ENCODE measurements at places on chromosomes 13 and 19.

DNA sequence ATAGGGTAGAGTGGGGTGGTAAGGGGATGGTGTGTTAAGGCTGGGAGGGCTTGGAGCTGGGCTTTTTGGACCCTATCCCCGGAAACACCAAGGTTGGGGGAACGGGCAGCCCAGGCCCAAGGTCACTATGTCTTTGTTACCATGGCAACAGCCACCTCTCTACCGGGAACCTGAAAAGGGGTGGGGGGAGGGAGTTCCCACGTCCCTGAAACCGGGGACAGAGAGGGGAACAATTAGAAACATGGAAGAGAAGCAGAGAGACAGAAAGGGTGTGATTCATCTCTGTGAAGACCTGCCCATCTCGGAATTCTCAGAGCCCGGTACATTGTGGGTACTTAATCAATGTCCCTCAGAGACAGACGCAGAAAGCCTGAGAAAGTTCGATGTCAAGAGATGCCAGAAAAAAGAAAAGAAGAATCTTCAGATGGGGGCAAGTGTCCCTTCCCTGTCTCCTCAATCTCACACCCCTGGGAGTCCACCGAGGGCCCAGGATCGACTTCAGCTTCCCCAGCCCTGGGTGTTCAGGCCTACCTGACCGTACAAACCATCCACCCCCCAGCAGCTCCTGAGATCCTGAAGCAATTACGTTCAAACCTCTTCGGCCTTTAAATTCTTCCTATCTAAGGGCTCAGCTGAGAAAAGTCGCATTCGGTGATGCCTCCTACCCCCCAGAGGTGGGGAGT, 6.8 kb upstream of the LRFN1 start:
- no peak for DNase-seq

DNA sequence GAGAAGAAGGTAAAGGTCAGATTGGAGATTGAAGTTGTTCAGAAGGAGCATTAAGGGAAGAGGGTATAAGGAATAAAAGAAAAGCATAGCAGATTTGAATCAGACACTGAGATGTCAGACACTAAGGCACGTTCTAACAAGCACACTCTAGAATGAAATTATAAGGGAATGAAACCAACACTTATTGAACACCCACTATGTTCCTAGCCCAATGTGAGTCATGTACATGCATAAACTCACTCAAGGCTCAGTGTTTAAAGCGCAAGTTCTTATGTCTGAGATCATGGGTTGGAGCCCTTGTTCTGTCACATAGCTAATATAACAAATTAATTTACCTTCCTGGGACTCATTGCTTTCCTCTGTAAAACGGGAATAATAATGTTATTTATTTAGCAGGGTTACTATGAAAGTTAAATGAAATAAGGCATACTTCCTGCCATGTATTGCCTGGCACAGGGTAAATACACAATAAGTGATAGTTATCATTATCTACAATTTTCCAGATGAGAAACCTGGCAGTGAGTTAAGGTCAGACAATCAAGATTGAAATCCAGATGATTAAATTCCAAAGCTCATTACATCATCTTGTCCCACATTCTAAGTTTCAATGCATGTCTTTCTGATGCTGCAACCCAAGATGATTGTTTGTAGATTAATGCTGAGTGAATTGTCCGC, 68.3 kb upstream of the DACH1 start:
- no peak for DNase-seq

GRCh38 chr13:51262501-51263211, 40.5 kb downstream of the FAM124A start:
- DNase-seq: no peak

DNA sequence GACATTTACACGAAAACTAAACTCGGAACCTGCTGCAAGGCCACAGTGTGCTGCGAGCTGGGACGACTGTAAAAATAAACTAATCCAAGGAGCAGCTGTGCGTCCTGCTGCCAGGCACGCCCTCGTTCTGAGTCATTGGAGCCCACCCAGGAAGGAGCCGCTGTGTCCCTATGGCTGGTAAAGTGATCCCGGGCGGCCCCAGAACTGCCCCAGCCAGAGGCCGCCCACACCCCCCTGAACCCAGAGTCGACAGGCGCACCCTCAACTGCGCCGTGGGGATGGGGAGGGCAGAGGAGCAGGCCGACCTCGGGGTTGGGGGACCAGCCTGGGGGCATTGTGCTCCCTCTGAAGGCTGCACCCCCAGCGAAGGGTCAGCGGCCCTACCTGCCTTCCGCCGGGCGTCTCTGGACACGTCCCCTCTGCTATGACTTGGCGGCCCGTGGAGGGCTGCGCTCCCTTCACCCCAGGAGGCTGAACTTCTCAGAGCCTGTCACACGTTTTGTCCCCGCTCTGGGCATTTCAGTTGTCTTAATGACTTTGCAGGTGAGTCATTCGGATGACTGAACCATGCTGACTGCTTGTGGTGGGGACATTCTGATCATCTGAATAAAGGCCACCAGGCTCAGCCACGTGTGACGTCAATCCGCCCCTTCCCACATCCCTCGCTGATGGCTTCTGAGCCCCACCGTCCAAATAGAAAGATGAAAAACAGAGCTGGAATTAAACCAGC, 42.7 kb downstream of the ADPRHL1 start:
- no peak for DNase-seq

GRCh38 chr13:73803997-73804396, 330.2 kb downstream of the KLF12 start:
- DNase-seq: no peak

GRCh38 chr19:441213-441836, 19.5 kb downstream of the SHC2 start:
- no peak for DNase-seq

GRCh38 chr19:18551631-18552030, 6.0 kb upstream of the KXD1 start:
- no peak for DNase-seq

- no peak for DNase-seq
Observed at GRCh38 chr13:67977066-67977465, 746.9 kb upstream of the PCDH9 start.

GRCh38 chr13:64556376-64556775, 2673.8 kb downstream of the PCDH9 start:
- no peak for DNase-seq

DNA sequence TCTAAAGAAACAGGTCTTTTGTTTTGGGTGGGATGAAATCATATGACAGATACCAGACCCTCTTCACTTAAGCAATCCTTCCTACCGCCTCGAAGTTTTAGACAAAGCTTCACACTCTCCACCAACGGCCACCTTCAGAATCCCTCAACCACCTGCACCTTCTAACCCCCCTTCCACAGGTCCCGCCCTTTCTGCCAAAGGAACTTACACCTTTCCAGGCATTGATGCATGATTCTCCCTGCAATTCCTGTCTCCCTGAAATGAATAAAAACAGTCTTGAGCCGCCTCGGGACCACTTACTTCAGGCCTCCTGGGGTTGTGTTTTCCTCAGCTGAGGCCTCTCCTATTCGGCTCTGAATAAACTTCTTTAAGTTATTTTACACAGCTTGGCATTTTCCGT, 859 bp downstream of the ZNF433 start:
- no peak for DNase-seq

- no peak for DNase-seq
Observed at GRCh38 chr13:61795580-61795979, 379.9 kb upstream of the PCDH20 start.

- DNase-seq: no peak
Observed at GRCh38 chr13:48154671-48155070, 59.8 kb upstream of the MED4 start.

- DNase-seq: no peak
Observed at GRCh38 chr13:91270031-91270430, 77.5 kb upstream of the MIR17HG start.

- DNase-seq: no peak
Observed at GRCh38 chr13:43362556-43362955, 339.2 kb downstream of the DNAJC15 start.

DNA sequence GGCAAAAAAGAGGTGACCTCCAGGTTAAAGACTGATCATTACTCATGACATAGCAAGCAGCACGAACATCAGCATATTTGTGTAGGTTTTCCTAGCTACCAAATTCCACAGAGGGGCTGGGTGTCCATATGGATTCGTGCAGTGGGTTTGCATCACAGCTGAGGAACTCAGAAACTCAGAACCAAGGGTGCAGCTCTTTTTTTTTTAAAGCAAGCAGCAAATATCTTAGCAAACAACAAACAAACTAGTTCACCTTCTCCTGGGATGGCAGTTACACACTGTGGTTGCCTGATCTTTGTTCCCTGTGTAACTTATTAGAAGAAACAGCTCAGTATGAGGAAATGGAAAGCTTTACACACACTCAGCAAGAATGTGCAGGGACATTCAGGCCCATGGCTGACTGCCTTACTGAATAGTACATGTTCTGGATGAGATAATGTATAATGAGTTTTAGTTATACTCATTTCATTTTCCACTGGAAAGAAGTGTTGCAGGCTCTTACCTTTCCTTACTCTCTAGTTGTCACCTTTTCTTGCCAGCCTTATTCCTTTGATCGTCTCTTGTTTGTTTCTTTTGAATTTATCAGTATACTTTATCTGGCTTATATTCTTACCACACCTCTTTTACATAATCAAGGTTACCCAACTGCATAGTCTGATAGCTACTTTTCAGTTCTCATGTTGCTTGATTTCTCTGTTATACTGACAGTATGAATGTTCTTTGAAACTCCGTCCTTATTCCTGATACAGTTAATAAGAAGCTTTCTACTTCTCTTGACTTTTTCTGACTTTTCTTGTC, 4.3 kb downstream of the NDFIP2 start:
- no peak for DNase-seq

- no peak for DNase-seq
Observed at GRCh38 chr19:23972161-23972560, 57.5 kb downstream of the ZNF726 start.

DNA sequence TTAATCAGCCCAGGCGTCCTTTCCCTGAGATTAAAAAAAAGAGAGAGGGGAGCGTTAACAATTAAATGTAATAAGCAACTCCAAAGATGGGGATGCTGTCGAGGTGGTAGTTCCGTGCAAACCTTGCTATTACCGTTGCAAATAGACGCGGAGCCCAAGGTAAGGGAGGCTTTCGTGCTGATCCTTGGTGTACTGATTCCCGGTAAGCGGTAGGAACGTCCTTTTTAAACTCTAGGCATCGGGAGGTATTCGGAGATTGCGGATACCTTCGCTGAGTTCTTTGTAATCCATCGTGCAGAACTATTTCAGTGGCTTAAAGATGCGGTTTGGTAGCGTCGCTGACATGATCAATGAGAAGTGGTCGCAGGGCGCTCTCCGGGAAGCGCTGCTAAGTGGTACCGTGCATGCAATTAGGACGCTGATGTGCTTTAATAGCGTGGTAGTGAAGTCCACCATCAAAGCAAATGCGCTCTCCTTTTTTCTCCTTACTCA, 3.1 kb downstream of the SLITRK5 start:
- no peak for DNase-seq

Data from activated CD8-positive, alpha-beta memory T cell treated with anti-CD3 and anti-CD28 coated beads for 48 hours (primary cell).